ENCODE measurements at places on chromosomes 4 and X.

DNA sequence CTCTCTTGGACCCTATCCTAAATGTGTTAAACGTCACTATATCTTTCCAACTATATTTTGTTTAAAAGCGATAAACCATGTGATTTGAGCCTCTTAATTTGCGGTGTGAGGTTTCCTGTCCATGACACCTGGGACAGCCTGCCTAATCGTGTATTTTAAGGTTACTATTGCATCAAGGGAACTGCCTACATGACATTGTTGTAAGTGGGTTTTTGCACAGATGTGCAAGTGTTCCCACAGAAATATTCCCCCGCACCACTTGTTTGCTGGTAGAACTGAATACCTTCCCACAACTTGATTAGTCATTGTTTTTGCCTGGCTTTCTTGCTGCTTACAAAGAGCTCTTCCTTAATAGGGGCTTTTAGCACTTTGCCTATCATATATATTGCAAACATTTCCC lies 5.1 kb upstream of the FAM184B start:
- DNase-seq: no peak

DNA sequence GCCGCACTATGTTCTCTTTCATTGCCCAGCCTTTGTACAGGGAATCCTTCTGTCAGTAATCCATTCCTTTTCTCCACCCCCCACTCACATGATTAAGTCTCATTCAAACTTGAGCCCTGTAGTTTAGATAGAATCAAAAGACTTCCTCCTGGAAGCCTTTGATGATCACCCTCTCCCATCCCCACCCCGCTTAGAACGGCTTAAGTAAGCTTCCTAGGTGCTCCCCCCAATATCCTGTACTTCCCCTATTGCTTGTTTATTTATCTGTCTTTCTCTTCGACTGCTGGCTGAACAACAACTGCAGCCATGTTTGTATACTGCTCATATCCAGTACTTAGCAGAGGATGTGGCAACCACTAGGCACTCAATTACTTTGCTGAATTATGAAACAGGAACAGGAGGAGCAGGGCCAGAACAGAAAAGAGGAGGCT lies 38.5 kb upstream of the GPC3 start:
- DNase-seq: no peak

GRCh38 chrX:105167233-105167632 lies 53.3 kb downstream of the TEX13A start:
- DNase-seq: no peak

GRCh38 chr4:104915864-104916263 lies 230.8 kb upstream of the TET2 start:
- DNase-seq: no peak

DNA sequence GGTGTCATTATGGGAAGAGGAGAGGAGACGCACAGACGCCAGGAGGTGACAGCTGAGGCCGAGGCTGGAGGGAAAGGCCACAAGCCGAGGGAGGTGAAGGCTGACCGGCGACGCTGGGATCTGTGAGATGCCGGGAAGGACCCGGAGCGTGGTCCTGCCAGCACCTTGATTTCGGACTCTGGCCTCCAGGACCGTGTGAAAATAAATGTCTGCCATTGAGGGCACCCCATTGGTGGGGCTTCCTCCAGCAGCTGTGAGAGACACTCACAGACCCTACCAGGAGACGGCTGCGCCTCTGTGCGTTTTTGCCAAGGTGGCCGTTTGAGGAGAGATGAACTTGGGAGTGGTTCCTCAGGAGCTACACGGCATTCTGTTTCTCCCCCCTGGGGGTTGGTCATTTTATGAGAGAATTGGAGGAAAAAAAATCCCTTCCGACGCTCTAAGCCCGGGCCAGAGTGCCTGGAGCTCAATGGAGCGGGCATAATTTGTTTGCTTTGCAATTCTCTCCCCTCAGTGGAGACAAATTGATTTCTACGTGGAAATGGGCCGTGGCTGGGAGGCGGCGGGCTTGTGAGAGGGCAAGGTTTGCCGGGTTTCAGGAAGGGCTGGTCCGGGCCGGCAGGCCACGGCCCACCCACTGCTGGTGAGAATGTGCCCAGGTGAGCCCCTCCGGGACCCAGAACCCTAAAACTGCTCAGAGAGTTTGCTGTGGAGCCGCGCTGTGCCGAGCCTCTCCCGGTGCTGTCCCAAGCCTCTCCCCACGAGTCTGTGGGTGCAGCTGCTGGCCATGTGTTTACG lies 53.9 kb downstream of the CPZ start:
- DNase-seq: no peak

DNA sequence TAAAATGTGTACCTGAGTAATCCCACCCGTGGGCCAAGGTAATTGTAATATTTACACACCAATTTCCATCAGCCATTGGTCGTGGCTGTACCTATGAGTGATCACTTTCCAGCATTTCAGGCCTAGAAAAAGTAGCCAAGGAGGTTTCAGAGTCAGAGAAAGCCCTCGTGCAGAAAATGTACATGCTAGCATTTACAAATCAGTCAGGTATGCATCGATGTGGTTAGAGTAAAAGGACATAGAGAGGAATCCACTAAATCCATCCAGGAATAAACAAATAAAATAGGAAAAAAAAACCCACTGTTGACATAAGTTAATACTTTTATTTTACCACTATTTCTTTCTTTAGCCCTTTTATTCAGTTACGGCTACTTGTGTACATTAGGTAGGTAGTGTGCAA lies 256.8 kb downstream of the TRIML1 start:
- DNase-seq: no peak
